ENCODE measurements at places on chromosomes 6 and 20.

- DNase-seq = no peak
Observed at GRCh38 chr20:24993337-24994185, 1.0 kb upstream of the APMAP start.

- no peak for DNase-seq
Observed at GRCh38 chr6:52352239-52353018, 9.5 kb upstream of the PAQR8 start.

DNA sequence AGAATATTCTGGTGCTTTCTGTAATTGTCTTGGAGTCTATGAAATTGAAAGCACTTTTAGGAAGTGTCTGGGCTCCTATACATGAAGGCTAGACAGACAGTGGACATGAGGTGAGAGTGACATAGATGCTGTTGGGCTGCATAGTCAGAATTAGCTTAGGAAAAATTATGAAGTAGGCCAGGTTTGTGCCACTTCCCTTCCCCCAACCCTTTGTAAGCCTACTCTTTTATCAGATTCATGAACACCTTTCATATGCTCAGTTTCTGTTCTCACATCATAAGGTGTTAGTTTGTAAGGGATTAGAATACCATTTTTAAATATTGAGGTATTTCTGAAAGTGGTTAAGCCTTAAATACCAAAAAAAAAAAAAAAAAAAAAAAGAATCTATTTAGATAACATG, 18.4 kb upstream of the SNPH start:
- DNase-seq = no peak

DNA sequence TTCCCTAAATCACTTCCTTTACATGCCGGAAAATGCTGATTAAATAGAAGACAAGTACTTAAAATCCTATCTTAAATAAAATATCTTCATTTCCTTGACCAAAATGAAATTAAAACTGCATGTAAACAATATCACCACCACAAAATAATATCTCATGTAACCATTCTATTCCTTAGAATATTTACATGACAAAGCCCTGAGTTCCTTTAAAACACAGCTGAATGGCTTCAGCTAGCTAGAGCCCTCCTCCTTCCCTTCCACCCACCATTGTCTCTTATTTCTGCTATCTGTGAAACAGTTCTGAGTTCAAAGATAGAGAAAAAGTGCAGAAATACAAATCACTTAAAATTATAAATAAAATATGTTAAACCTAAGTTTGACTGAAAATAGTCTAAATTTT, 103.1 kb downstream of the HIVEP2 start:
- no peak for DNase-seq

DNA sequence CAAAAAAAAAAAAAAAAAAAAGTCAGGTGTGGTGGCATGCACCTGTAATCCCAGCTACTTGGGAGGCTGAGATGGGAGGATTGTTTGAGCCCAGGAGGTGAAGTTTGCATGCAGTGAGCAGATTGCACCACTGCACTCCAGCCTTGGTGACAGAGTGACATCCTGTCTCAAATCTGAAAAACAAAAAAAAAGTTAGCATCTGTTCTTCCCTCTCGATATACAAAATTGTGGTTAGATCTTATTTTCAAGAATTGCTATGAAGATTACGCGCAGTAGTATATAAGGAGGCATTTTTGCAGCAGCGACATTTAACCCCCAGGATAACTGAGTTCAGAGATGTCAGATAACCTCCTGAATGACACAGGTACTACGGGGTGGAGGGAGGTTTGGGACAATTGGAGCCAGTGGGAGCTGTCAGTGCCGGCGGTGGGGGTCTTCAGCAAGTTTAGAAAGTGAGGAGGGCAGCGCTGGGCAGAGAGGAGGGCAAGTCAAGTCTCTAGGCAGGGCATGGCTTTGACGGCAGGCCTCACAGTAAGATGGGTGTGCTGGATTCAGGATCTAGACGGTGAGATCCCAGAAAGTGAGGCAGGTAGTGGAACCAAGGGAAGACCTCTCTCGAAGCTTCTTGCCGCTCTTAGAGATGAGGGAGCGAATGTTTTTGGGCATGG, 26.2 kb upstream of the MRPS18A start:
- DNase-seq = no peak

- DNase-seq = no peak
Observed at GRCh38 chr20:19419396-19419795, 207.0 kb downstream of the SLC24A3 start.

- no peak for DNase-seq
Observed at GRCh38 chr6:89924231-89924630, 30.0 kb downstream of the GJA10 start.

DNA sequence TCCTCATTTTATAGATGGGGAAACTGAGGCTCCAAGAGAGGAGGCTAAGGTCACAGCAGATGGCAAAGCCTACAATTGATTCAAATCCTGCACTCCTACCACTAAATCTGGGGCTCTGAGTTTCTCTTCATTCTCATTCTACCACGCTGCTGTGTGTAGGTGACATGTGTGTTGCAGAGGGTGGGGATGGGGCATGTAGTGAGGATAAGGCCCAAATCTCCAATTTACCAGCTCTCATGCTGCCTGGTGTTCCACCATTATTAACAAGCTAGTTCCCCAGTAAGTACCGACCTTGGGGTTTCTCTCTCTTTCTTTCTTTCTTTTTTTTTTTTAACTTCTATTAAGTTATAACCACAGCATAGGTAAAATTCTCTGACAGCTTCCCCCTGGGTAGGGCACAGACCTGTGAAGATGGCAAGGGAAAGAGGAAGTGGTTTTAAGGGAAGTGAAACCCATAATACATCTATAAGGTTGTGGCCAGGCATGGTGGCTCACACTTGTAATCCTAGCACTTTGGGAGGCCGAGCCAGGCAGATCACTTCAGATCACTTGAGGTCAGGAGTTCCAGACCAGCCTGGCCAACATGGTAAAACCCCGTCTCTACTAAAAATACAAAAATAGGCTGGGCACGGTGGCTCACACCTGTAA, 13.0 kb upstream of the MATN4 start:
- no peak for DNase-seq

Data from activated CD4-positive, CD25-positive, alpha-beta regulatory T cell treated with anti-CD3 and anti-CD28 coated beads, Interleukin-2, amount 50 U/mL, for 72 hours (primary cell).